Activated CD4-positive, CD25-positive, alpha-beta regulatory T cell treated with anti-CD3 and anti-CD28 coated beads, Interleukin-2, amount 50 U/mL, for 24 hours (primary cell): ENCODE measurements at places on chromosomes 1 and 21.

DNA sequence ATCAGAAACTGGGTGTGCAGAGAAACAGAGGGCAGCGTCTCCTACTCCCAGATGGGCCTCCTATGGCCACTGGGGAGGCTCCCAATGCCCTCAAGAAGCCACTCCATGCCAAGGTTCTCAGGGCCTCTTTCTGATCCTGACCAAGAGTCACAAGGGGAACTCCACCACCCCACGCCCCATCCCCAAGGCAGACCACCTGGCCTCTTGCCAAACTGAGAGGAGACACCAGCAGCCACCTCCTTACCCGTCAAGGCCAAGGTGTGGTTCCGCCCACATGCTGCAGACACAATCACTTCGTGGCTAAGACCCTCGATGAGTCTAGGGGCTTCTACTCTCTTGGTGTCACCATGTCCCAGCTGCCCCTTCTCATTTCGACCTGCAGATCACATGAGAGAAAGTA, 17.0 kb downstream of the RCC2 start:
- ATAC-seq: no peak

DNA sequence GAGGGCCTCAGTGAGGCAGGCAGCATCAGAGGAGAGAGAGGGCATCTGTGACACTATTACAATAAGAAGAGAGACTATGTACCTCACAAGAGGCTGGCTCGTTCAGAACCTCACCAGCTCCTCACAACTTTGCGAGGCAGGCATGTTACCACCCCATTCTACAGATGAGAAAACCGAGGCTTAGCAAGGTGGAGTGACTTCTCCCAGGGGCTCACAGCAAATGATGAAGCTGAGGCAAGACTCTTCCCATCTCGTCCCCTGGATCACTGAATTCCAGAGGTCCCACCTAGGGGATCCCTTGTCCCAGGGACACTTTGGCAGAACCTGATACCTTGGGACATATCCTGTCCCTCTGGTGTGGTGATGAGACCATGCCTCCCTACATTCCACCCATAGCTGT, 64.4 kb downstream of the DISP3 start:
- ATAC-seq: no peak

- ATAC-seq: no peak
Measured at GRCh38 chr1:192831706-192832355, 23.0 kb downstream of the RGS2 start.

DNA sequence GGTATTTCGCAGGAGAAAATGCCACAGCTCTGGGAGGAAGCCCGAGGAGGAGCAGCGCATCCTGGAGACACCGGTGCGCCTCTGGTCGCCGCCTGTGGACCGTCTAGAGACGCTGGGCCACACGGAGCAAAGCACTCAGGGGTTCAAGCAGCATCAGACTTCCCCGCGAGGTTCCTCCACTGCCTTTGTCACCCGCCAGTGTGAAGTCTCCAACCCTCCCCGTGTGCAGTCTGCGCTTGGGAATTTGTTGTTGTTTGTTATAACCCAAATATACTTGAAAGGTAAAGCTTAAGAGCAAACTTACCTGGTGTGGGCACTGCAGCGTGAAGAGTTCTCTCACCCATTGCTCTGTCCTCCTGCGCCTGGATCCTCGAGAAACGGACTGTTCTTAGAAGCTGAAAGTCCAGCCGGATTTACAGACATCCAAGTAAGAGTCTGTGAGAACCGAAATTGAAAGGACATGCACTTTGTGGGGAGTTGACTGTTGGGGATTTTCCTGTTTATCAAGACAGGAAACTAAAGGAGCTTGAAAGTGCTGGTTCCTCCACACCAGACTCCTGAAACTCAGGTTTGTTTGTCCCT, at the start of gene GBP4:
TSS of gene GBP4 (minus strand) at position 452 of the 582 bp plus-strand sequence. CDS start at position 344, 108 bp downstream.
- peak; percentile 19 for ATAC-seq

- ATAC-seq: no peak
Measured at GRCh38 chr1:235872270-235872669, 5.6 kb upstream of the LYST start.

DNA sequence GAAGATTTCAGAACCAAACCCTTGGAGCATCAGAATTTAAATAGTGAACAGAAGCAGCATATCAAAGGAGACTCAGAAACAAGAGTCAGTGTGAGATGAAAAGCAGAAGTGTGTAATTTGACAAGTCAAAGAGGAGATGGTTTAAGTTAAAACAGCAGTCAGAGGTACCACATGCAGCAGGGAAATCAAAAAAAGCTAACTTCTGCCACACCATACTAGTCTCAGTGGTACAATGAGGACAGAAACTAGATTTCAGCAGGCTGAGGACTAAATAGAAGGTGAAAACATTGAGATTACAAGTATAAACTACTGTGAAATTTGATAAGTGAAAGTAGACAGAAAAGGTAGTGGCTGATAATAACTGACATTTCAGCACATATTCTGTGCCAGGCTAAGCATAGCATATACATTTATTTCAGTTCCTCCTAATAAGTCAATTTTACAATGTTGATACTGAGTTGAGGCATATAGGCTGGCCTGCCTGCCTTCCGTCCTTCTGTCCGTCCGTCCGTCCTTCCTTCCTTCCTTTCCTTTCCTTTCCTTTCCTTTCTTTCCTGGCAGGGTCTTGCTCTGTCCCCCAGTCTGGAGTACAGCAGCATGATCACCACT, 12.6 kb downstream of the SUCO start:
- no peak for ATAC-seq

DNA sequence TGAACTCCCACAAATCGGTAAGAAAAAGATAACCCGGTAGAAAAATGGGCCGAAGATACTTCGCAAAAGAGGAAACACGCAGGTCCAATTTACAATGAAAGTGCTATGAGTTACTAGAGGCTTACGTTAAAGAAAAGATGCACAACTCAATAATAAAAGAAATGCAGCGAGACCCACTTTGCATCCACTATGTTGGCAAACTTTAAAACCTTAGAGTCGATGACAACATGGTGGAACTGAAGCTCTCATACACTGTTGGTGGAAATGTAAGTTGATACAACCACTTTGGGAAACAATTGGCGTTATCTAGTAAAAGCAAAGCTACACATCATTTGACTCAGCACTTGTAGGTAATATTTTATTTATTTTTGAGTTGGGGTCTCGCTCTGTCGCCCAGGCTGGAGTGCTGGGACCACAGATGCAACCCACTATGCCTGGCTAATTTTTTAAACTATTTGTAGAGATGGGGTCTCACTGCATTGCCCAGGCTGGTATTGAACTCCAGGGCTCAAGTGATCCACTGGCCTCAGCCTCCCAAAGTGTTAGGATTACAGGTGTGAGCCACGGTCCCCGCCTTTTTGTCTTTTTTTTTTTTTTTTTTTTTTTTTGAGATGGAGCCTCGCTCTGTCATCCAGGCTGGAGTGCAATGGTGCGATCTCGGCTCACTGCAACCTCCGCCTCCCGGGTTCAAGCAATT, 696 bp upstream of the GPATCH3 start:
- no peak for ATAC-seq

GRCh38 chr1:65845535-65846060, 52.9 kb downstream of the PDE4B start:
- ATAC-seq: no peak

GRCh38 chr21:44875316-44875700, 1.8 kb upstream of the PTTG1IP start:
- no peak for ATAC-seq

- ATAC-seq: no peak
Measured at GRCh38 chr1:69073176-69073575, 494.5 kb upstream of the LRRC7 start.

GRCh38 chr1:43536864-43537358, 6.2 kb downstream of the PTPRF start:
- ATAC-seq: no peak

DNA sequence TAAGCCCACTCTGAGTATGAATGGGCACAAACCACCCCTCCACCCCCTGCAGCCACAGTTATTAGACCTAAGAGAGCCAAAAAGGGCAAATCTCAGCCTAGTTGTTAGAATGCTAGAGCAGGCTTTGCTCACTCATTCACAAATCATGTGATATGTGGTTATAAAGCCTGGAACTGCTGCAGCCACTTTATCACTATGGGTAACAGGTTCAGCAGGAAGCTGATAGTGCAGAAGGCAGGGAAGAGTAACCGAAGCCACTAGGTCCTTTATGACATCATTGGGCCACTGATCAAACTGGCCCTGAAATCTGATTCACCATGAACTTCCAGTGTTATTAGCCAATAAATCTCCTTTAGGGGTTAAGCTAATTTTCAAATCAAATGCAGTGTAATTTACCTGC, 134.7 kb downstream of the GRIK1 start:
- ATAC-seq: no peak

DNA sequence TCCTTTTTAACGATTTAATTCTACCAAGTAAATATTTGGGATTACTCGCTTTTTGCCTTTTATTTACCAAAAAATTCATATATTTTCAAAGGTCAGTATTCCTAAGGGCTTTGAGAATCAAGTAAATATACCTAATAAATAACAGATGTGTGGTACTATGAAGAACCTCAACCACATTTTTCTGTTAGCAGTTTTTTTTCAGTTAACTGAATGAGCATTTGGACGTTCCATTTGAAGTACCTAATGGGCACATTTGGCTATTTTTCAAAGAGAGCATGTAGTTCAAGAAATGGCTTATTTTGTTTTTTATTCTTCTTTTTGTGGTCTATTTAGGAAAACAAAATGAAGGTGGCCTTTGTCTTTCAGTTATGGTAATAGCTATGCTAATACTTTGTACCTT, 253.0 kb downstream of the GPR52 start:
- ATAC-seq: no peak

- ATAC-seq: no peak
Measured at GRCh38 chr1:196723325-196724185, 51.1 kb upstream of the CFHR3 start.

DNA sequence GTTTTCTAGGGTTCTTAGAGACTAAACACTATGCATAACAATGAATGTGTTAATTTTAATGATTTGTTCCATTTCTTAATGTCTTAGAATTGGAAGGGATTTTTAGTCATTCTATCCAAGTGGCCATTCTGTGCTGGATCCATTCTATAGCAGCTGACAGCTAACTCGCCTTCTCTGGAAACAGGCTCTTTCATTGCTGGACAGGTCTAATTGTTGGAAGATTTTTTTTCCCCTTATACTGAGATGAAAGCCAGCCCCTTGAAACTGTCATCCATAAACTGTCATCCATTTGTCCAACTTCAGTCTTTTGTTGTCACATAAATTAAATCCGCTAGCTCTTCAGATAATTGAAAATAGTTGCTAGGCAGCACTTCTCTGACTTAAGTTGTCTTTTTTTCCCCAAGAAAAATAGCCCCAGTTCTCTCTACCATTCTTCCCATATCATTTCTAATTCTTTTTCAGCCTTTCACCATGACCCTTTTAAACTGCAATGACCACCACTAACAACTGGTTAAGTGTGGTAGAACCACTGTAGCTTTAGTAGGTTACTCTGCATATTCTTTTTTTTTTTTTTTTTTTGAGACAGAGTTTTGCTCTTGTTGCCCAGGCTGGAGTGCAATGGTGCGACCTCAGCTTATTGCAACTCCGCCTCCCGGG, 19.7 kb downstream of the AK4 start:
- no peak for ATAC-seq

DNA sequence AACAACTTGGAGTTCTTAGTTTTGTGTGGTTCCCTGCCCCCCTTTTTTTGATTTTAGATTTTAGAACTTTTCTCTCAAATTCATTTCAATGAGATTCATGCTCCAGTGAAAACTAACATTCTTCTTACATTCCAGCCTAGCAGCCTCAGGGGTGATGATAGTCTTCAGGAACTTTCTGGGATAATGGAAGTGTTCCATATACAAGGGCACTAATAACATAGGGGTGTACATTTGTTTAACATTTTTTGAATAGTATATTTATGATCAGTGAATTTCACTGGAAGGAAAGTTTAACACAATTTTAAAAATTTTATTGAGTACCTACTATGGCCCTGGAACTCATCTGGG, 61.4 kb upstream of the ZNF648 start:
- ATAC-seq: no peak

DNA sequence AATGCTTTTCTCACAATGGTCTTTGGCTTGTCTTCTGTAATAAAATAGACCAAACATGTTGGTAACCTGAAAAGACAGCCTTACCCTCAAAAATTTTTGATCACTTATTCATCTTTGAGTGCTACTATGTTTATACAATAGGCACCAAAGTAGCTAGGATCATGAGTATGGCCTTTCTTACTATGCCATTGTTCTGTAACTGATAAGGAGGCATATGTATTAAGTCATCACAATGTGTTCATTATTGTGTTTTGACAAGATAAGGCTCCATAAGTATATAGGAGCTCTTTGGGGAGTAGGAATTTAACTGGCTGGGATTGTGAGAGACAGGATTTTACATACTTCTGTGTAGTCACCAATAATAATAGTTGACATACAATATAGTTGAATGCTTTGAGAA, 675 bp downstream of the TMCO2 start:
- ATAC-seq: no peak

DNA sequence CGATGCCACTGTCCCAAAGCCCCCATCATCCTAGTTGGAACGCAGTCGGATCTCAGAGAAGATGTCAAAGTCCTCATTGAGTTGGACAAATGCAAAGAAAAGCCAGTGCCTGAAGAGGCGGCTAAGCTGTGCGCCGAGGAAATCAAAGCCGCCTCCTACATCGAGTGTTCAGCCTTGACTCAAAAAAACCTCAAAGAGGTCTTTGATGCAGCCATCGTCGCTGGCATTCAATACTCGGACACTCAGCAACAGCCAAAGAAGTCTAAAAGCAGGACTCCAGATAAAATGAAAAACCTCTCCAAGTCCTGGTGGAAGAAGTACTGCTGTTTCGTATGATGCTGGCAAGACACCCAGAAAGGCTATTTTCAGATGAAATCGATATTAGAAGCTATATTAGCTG, 8.1 kb downstream of the RHOU start:
- no peak for ATAC-seq

- no peak for ATAC-seq
Measured at GRCh38 chr1:31006747-31007146, 58.8 kb downstream of the PUM1 start.

DNA sequence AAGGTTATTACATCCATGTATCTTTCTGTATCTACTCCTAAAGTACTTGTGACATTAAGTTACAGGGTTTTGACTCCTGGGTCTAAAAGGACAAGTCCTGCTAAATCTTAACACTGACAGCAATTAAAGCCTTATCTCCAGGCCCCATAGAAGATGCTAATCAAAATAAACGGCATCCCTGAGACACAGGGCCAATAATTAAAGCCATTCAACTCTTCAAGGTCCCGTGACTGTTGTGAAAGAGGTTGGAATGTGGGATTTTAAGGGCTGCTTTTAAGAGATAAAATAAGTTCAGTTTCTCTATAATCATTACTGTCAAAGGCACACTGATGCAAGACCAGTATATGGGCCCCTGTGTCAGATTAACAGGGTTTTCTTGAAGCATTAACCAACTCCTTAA, 8.3 kb downstream of the DNAI4 start:
- ATAC-seq: no peak

DNA sequence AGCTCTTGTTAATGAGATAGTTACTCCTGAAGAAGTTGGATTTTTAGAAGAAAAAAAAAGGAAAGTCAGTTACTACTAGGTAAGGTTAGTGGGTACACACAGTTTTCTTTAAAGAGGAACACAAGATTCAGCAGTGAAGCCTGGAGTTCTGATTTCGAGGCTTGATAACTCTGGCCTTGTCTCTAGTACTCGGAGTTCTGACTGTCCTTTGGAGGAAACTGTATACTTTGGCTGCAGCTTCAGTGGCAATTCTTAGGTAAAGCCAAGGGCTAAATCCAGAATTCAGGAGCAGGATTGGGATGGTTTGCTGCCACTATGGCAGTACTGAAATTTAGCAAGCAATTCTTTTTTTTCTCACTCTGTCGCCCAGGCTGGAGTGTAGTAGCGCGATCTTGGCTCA, 9.2 kb downstream of the ACADM start:
- ATAC-seq: no peak
